ENCODE measurements at places on chromosomes 13 and 19. TPM values are rescaled to one million over a fixed set of nuclear protein-coding genes. Genes with fewer than 3 reads are reported as not detected.

Gene ZNF91
- polyA plus RNA-seq = 51.1 TPM

GRCh38 chr19:41328842-41329225 lies 18.9 kb downstream of the CCDC97 start:
- no peak for DNase-seq

- DNase-seq = no peak
Measured at GRCh38 chr19:29259153-29259552, 46.2 kb upstream of the UQCRFS1 start.

- DNase-seq = no peak
Measured at GRCh38 chr13:111267784-111268183, 52.7 kb upstream of the TEX29 start.

DNA sequence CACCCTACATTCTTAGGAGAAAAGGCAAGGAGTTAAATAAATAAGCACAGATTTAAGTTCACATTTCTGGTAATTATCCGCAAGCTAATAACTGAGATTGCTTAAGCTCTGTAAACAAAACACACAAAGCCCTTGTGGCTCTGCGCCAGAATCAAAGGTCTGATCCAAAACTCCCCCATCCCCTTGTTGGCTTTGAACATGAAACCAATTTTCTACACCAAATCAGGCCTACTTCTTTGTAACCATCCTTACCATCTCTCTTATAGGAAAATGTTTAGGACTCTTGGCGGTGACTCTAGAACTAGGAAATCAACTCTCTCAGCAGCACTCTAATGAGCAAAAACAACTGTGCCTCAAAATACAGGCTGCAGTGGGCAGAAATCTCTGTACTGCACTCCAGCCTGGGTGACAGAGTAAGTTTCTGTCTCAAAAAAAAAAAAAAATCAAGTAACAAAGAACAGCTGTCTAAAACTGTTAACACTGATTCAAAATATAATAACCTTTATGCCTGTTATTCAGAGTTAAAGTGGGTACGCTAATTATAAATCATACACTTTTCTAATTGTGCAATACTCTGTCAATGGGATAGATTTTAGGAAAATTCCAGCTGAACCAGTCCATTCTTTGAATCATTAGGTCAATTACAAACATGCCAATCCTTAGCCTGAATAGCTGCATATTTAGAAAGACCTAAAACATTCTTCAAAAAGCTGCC lies 25.8 kb downstream of the ABCC4 start:
- no peak for DNase-seq

Gene SPRED3
- 1.2 TPM for polyA plus RNA-seq

Gene ZNF420
- polyA plus RNA-seq = 25.9 TPM

- DNase-seq = no peak
Measured at GRCh38 chr13:45705918-45706317, 3.8 kb downstream of the CBY2 start.

Gene SOHLH2
- 4.1 TPM for polyA plus RNA-seq

DNA sequence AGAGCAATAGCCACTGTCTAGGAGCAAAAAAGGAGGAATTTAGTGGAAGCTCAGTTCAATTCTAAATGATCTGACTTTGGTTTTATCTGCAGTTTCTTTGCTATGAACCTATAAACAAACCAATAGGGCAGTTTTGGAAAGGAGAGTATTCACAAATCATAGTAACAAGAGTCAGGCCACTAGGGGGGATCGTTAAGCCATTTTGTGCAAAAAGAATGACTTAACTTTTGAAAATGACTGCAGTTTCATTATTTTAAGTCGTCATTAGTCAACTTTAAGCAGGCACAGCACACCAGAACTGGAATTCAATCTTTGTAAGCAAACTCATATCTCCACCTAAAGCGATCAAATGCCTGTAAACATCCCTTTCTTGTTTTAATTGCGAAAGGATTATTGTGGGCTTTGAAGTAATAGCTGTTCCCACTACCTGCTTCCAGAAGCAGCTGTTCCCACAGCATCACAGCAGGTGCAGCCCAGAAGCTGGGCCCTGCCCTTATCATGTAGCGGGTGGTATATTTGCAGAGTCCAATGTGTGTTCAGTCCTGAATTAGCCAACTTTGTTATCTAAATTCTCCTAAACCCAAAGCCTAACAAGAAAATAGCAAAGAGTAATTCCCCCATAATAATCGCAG lies 51.5 kb downstream of the SOX21 start:
- DNase-seq = no peak

- DNase-seq = no peak
Measured at GRCh38 chr19:11434703-11435056, 241 bp downstream of the ODAD3 start.

GRCh38 chr19:52176574-52176973 lies 5.2 kb upstream of the ZNF836 start:
- DNase-seq = no peak

Gene SMG9
- polyA plus RNA-seq = 43.2 TPM

DNA sequence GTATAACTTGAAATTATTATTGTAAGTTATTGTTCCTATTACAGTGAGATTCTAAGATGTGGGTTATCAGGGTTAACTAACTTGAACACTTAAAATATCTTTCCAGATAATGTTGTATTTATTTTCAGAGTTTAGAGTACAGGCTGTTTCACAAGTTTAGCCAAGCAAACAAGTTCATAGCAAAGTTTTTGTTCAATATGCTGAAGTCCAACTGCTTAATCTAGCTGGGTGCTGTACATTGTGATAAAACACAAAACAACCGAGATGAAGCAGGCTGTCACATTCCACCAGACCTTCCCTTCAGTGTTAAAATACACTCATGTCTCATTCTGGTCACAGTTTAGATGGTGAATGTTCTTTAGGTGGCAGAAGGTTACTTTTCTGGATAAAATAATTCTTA lies 148.0 kb upstream of the PCDH20 start:
- no peak for DNase-seq

- DNase-seq = no peak
Measured at GRCh38 chr13:94656176-94656575, 54.5 kb downstream of the GPR180 start.

DNA sequence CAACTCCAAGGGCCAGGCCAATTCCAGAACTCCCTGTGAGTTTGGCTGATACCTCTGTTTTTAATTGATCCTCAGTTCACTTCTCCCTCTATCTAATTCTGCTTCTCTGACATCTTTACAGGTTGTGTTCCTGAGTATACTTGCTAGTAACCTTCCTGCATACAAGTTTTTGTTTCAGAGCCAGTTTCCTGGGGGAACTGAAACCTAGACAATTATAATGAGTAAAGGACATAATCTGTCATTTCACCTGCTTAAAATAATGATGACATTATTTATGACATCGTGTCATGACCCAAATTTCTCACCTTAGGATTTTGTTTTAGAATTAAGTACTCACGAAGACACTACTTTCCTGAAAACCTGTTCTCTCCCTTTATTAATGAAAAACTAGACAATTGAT lies 12.5 kb upstream of the MYCBP2 start:
- DNase-seq = no peak

DNA sequence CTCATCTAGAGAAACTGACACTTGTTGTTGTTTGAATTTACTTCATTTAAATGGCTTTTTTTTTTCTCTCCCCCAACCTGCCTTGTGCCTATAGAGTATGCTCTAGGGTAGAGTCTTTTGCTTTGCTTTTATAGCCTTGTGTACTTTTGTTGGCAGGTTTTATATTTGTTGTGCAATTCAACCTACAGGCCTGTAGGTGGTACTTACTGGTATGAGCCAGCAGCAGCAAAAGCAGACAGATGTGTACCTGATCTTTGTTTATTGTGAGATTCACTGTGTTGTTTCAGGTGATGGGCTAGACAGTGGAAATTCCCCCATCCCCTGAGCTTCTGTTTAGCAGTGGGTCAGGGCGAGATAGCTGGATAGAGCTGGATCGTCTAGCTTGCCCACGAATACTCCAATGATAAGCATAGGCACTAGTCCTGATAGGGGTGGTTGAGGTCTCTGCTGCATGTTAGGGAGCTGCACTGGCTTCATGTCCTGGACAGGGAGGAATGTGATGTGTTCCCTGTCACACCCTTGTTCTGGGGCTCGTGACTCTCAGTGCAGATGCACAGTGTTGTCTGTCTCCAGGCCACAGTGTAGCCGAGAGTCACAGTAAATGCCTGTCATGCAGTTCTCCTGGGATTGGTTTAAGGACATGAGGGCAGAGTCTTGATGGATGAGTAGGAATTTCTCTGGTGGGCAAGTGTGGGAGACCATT lies 21.3 kb downstream of the DNAJC3 start:
- no peak for DNase-seq

- no peak for DNase-seq
Measured at GRCh38 chr13:20461860-20462532, 63.7 kb downstream of the CRYL1 start.

GRCh38 chr13:45782327-45783045 lies 69.1 kb downstream of the SIAH3 start:
- no peak for DNase-seq

DNA sequence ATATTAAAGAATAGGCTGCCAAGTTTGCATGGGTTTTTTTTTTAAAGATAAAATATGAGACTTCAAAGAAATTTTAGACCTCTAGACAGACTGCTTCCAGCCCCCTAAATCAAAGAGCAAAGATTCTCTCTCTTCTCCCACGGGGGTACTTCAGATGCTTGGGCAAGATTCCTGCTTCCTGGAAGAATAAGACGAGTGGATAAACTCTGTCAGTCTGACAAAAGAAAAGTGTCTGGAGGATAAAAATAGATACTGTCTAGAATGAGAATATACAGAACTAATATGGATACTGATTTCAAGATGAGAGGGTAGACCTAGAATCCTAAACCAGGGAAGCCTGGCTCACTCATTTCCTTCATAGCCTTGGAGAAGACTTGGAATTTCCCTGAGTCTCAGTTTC lies 435.1 kb downstream of the FOXO1 start:
- no peak for DNase-seq

GRCh38 chr19:1560286-1560882 lies 7.7 kb downstream of the MEX3D start:
- DNase-seq = no peak

DNA sequence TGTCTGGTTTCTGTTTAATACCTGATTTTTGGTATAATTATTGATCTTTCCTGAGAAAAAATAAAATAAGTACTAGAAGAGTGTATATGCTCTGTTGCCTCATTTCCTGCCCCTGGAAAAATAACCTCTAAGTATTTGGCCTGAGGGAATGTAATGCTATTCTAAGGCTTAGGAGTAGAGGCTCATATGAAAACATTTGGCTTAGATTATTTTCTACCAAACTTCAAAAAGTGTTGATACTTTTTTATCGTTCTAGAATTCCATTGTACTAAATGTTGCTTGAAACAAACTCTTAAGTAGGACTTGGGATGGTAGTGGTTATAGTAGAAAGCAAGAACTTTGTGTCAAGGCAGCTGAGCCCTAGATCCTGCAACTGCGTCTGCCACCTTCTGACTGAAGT lies 57.8 kb downstream of the COG3 start:
- no peak for DNase-seq

Gene POU4F1
- polyA plus RNA-seq = 0.03 TPM

Gene BRD4
- polyA plus RNA-seq = 44.5 TPM

- DNase-seq = no peak
Measured at GRCh38 chr19:54489341-54489740, 13.3 kb upstream of the LAIR2 start.

DNA sequence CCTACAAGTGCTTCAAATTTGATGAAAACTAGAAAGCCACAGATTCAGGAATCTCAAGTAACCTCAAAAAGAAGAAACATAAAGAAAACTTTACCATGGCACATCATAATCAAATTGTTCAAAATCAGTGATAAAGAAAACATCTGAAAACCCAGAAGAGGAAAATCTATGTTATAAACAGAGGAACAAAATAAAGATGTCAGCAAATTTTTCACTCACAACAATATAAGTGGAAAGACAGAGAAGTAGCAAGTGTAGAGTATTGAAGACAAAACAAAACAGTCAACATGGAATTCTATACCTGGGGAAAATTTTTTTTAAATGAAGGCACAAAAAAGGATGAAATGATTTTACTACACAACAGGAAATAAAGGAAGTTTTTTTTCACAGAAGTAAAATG lies 470.9 kb downstream of the DACH1 start:
- no peak for DNase-seq

DNA sequence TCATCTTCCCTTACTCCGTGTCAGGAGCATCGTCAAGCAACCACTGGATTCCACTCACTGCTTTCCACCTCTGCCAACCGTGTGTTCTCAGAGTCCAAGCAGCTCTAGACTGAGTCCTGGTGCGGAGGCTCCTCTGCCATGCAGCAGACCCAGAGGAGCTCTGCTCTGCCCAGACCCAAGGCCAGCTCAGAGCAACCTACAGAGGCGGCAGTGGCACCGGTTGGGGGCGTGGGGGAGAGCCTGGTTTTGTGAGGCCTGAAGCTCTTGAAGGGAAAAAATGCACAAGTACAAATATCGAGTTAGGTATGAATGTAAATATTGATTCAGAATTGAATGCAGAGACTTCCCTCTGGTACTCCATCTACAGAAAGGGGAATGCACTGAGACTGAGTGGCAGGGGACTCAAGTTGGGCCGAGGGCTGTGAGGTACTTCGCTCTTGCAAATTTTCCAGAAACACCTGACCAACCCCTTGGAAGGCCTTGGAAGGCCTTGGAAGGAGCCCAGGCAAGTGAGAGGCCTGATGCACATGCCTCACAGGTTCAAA lies 46.7 kb downstream of the GJA3 start:
- no peak for DNase-seq

DNA sequence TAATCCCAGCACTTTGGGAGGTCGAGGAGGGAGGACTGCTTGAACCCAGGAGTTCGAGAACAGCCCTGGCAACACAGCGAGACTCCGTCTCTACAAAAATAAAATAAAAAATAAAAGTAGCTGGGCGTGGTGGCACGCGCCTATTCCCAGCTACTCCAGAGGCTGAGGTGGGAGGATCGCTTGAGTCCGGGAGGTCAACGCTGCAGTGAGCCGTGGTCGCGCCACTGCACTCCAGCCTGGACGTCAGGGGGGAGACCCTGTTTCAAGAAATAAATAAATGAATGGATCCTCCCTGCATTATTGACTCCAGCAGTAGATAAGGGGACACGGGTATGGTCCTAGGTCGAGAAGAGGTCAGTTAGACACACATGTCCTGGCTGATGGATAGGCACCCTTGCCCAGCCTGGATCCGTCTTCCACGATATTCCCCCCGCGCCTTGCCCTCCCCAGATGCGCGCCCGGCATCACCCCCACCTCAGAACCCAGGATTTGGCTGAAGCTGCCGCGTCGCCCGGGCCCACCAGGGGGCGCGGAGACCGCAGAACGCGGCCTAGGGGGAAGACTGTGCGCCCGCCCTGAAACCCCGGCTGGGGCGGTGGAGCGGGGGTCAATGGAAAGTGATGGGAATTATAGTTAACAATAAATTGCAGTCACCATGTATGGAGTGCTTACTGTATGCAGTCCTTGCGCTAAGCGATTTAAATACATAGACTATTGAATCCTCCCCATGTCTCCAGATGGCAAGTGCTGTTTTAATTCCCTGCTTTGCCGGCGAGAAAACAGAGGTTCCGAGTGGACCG lies 2.1 kb upstream of the HOOK2 start:
- no peak for DNase-seq

GRCh38 chr19:7636317-7636690 lies 606 bp upstream of the STXBP2 start:
- DNase-seq = no peak

DNA sequence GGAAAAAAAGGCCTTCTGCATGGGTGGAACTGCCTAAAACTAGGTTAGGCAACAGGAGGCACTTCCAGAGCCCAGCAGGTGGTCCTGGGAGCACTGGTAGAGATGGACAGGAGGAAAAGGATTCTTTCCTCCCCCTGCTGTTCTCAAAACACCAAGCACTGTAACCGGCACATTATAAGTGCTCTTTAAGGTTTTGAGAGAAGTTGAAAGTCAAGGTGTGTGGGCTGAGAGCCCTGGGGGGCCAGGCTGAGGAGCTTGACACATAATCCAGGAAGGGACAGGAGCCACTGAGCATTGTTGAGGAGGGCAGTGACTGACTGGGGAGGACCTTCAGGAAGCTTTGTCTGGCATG lies 32.3 kb downstream of the SPATA13 start:
- no peak for DNase-seq

Gene SMIM24
- polyA plus RNA-seq = 453 TPM
